ENCODE measurements at places on chromosomes 5 and 9.

DNA sequence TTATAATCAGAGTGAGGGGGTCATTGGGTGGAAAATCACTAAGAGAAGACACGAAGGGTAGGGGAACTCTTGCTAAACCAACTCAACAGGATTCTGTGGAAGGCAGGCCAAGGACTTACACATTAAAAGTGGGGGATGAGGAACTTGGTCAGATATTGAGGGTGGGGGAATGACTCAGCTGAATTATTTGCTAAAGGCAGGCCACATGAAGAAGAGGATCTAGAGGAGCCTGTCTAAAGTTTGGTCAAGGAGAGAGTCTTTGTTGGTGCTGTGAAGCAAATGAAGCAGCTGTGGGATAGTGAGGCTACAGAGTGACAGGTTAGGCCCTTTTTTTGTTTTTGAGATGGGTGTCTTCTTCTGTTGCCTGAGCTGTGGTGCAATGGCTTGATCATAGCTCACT is 63.9 kb upstream of the SPRY4 start:
- DNase-seq = no peak

- DNase-seq = peak; percentile 86
Measured at GRCh38 chr9:25964239-25964638, 286.0 kb upstream of the TUSC1 start.

GRCh38 chr5:161165998-161166660 is 314.1 kb upstream of the ATP10B start:
- no peak for DNase-seq

DNA sequence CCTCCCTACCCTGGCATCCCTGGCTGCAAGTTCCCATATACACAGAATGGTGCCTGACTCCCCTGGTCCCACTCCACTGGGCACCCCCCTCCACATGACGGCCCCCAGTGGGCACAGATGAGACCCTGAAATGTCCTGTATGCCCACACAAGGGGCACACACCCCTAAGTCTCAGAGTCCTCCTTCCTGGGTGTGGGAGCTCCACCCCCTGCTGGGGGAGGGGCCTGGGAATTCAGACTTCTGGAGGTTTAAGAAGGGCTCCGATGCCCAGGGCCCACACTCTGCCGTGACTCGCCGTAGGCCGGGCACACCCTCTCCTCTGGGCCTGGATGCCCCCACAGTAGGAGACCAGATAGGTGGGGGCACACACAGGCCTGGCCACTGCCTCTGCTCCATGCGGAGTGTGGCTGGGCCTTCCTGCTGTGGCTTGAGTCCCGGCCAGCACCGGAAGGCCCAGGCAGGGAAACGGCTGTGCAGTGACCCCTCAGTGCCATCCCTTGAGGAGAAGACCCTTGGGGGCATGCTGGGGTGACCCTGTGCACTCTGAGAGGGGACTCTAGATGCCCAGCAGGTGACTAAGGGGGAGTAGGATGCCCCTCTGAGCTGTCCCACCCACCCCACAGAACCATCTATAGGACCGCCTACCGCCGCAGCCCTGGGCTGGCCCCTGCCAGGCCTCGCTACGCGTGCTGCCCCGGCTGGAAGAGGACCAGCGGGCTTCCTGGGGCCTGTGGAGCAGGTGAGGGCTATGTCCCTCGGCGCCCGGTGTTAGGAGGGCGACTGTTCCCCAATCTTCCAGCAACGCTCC is 6.5 kb downstream of the EGFL7 start:
- no peak for DNase-seq

GRCh38 chr5:172144291-172144815 is 43.7 kb downstream of the STK10 start:
- no peak for DNase-seq

GRCh38 chr5:96140084-96140483 is 178.4 kb upstream of the ELL2 start:
- no peak for DNase-seq

DNA sequence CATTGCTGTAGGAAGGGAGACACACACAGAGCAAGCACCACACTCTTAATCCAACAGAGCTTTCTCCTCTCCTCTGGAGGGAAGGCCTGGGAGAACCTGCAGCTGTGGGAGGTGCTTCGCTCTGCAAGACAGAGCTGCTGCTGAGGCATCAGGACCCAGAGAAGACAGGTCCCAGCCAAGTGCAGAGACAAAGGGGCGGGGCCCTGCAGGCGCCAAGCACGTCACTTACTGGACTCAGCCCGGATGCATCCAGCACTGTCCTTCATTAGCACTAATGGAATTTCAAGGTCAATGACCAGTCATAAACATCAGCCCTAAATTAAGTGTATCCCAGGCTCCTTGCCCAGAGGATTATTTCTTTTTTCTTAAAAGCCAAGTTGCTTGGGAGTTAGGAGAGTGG is 337.1 kb upstream of the PANK3 start:
- DNase-seq = no peak

- no peak for DNase-seq
Measured at GRCh38 chr5:179318221-179318955, 26.9 kb downstream of the ADAMTS2 start.

GRCh38 chr9:3479514-3480352 is 46.1 kb downstream of the RFX3 start:
- DNase-seq = no peak

DNA sequence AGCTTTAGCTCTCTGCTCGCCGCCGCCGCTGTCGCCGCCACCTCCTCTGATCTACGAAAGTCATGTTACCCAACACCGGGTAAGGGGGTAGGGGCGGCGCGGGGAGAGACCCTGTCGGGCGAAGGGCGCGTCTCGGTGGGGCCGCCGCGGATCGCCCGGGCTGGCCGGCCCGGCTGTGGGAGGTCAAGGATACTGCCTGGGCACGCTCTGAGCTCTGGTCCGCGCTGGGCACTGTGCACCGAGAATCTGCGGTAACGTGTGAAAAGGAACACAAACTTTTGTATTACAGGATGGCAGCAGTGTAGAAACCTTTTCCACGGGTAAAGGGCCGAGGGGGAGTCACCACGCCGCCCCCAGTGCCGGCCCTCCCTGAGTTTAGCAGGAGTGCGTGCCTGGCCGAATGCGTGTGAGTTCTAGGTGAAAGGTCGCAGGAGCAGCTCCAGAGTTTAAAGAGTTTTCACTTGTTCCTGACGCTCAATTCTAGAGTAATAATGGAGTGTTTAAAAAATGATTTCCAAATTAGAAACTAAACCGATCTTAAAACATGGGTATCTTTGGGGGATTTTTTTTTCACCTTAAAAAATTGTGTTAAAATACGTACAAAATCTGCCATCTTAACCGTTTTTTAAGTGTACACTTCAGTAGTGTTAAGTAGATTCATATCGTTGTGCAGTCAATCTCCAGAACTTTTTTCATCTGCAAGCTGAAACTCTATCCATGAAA is at the start of gene HSDL2:
HSDL2 (plus strand) TSS at position 7 of the 723 bp plus-strand sequence; CDS start at position 63, 56 bp downstream.
- DNase-seq = peak; percentile 50
